ENCODE measurements at places on chromosomes 2 and 18.

DNA sequence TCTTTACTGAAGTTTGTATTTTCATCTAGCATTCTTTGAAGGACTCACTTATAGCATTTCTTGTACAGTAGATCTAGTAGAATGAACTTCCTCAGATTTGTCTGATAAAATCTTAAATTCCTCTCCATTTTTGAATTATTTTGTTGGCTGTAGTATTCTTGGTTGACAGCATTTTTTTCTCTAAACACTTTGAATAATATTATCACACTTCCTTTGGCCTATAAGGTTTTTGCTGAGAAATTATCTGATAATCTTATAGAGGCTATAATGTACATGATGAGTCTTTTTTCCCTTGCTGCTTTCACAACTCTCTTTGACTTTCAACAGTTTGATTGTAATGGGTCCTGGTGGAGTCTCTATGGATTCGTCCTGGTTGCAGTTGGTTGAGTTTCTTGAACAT, 169.5 kb downstream of the NOL4 start:
- DNase-seq, result no peak

- DNase-seq, result no peak
Observed at GRCh38 chr2:120209427-120210269, 13.6 kb downstream of the TMEM185B start.

- DNase-seq, result no peak
Observed at GRCh38 chr2:196601430-196602306, 37.8 kb upstream of the CCDC150 start.

- no peak for DNase-seq
Observed at GRCh38 chr2:138036522-138036921, 72.2 kb downstream of the HNMT start.

- DNase-seq, result no peak
Observed at GRCh38 chr18:59783138-59783537, 85.9 kb upstream of the CCBE1 start.

DNA sequence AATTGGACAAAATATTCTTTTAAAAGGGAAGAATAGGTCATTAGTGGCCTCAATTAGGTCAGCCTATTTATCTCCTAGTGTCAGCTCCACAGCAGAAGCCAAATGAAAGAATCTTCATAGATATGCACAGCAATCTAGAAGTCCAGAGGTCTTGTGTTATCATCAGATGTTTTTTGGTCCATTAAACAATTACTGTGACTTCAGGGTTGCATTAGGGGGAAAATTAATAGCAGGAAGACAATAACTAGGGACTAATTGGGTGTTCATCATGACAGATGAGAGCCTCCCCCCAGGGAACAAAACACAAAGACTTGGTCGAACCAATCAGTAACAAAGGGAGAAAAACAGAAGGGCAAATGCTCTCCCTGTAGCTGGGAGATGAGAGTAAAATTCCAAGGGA, 264.7 kb downstream of the PTH2R start:
- no peak for DNase-seq

- no peak for DNase-seq
Observed at GRCh38 chr18:47577520-47577919, 326.1 kb upstream of the SKOR2 start.

DNA sequence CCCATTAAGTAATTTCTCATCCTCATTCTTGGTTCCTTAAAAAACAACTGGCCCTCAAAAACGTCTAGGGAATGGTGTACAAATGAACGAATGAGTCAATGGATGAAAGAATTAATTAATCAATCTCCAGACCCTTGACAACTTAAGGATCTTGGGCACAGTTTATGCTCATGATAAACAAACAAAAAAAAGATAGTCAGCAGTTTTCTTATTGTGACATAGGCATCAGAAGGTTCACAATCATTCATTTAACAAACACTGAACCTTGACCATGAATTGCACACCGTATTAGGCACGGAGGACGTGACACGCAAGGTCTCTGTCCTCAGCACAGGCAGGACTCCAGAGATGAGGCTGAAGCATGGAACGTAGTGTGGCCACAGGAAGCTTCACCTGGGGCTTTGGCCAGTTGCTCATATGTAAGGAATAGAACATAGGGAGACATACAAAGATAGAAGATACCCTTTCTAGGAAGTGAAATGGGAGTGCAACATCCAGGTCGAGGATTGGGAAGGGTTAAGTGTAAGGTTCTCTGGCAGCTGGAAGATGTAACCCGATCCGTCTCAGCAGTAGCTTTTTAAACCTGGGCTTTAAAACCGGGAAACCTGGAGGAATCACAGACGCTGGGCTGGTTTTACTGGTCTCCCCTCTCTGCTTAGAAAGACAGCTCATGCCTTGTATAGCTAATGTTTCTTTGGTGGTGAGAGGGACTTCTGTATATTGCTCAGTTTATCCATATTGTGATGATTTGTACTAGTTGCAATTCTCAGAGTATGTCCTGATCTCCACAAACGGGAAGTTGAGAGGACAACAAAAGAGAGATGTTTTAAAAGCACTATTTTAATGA, 8.9 kb upstream of the LTBP1 start:
- no peak for DNase-seq

DNA sequence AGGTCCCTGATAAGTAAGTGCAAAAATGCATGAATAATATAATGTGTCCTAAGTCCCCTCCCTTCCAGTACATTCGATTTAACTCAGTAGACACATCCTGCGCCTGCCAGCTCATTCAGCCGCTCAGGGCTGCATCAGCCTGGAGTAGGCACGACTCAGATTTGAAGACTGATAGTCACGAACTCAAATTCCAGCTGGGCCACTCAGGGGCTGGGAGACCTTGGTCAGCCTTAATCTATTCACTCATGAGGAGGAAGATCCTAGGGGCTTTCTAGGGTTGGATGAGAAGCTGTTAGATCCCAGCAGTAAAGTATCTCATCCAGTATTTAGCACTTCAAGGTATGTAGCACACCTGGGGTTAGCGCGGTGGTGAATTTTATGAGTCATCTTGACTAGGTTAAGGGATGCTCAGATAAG, 98.9 kb upstream of the ODC1 start:
- DNase-seq, result no peak

GRCh38 chr2:48048476-48049171, 142.3 kb upstream of the FBXO11 start:
- DNase-seq, result no peak

DNA sequence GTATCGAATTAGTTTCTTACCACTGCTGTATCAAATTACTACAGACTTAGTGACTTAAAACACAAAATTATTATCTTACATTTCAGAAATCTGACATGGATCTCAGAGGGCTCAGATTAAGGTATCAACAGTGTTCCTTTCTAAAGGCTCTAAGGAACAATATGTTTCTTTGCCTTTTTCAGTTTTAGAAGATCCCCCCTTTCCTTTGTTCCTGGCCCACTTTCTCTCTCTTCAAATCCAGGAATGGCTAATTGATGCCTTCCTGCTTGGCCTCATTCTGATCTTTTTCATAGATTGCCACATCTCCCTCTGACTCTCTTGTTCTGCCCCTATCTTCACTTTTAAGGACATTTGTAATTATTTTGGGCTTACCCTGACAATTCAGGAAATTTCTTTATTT, 65.7 kb downstream of the LRP1B start:
- DNase-seq, result no peak
